A172 (cell line): ENCODE measurements at places on chromosomes 6 and 20. TPM values are rescaled to one million over a fixed set of nuclear protein-coding genes. Genes with fewer than 3 reads are reported as not detected.

The UBE2C gene
- total RNA-seq = 206 and 210 TPM in 2 replicates

The OPRM1 gene
- not detected in 2 replicates for total RNA-seq

The C6orf118 gene
- 0.29 TPM in 1 of 2 replicates, not detected in the other for total RNA-seq

The GSTA4 gene
- total RNA-seq = 14.9 and 15.7 TPM in 2 replicates

The ZCCHC3 gene
- 12.9 and 18.2 TPM in 2 replicates for total RNA-seq

The TREM2 gene
- total RNA-seq = not detected in 2 replicates

The DEFB132 gene
- total RNA-seq = not detected in 2 replicates

The RRBP1 gene
- 104 and 136 TPM in 2 replicates for total RNA-seq

The CDH4 gene
- 2.6 and 5.5 TPM in 2 replicates for total RNA-seq

The MEI4 gene
- total RNA-seq = not detected in 2 replicates

The FAM209B gene
- not detected in 2 replicates for total RNA-seq

The ESR1 gene
- 0.02 TPM in 1 of 2 replicates, not detected in the other for total RNA-seq

The VSX1 gene
- 0.10 TPM in 1 of 2 replicates, not detected in the other for total RNA-seq

The C6orf15 gene
- total RNA-seq = 2.4 TPM in 2 replicates

The MDFI gene
- not detected in 2 replicates for total RNA-seq

The KIF13A gene
- total RNA-seq = 22.9 and 25.9 TPM in 2 replicates
